ENCODE measurements at places on chromosomes 6 and 20.

DNA sequence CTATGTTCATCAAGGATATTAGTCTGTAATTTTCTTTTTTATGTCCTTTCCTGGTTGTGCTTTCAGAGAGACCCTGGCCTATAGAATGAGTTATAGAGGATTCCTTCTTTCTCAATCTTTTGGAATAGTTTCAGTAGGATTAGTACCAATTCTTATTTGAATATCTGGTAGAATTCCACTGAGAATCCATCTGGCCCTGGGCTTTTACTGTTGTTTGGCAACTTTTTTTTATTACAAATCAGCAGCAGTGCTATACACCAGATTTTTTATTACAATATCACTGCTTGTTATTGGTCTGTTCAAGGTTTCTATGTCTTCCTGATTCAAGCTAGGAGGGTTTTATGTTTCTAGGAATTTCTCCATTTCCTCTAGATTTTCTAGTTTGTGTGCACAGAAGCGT lies 50.0 kb upstream of the NRSN1 start:
- no peak for DNase-seq

DNA sequence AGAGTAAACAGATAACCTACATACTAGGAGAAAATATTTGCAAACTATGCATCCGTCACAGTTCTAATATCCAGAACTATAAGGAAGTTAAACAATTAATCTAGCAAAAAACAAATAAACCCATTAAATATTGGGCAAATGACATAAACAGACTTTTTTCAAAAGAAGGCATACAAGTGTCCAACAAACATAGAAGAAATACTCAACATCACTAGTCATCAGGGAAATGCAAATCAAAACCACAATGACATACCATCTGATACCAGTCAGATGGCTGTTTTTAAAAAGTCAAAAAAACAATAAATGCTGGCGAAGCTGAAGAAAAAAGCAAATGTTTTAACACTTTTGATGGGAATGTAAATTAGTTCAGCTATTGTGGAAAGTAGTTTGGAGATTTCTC lies 1117.7 kb upstream of the MAP3K7 start:
- DNase-seq, result no peak

DNA sequence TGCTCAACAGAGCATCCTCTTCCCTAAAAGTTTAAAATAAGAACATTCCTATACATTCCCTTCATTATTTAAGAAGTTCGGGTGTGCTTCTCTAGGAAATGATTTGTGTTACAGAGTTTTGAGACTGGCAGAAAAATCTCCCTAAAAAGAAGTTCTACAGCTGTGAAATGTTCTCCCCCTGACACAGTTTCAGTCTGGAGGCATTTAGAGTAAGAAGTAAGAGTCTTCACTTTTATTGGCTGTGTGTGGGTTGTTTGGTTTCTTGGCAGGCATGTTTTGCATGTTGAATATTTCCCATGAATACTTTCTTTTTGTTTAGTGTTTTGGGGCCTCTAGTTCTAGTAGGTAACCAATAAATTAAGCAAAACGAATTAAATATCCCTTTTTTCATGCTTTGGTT lies 195.9 kb downstream of the TENT5A start:
- DNase-seq, result no peak

DNA sequence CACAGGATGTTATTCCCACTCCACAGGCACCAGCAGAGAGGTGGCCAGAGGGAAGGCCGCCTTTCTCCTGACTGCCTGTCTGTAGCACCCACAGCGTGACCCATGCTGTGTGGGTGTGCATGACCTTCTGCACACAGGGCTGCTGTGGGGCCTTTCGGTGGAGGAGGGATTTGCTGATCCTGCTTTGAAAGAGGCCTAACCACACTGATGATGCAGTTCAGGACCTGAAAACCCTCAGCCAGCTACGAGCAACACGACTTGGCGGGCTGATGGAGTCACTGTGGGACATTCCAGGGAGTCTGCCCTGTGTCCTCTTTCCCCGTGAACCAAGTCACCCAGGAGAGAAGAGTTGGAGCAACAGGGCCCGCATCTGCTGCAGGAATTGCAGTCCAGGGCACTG lies 49.1 kb downstream of the SYTL3 start:
- DNase-seq, result no peak

DNA sequence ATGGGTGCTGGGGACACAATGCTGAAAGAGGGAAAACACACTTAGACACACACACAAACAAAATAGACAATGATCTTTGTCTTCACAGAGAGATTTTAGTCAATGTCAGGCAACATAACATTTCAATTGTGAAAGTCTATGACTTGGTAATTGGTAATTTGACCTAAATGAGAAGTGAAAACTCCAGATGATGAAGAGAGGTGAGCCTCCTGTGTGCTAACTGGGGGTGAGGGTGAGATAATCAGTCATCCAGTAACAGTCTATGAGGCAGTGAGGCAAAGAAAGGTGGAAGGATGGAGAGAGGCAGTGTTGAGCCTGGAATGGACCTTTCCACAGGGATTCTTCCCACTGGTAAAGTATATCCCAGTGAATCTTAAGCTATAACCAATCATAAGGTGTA lies 744.2 kb downstream of the MAFB start:
- no peak for DNase-seq

GRCh38 chr6:42443312-42444060 lies 8.2 kb downstream of the TRERF1 start:
- DNase-seq, result no peak

- DNase-seq, result no peak
Measured at GRCh38 chr6:108157981-108158525, 7.8 kb upstream of the NR2E1 start.

- DNase-seq, result peak; percentile 67
Measured at GRCh38 chr6:32668226-32668747, 1.8 kb upstream of the HLA-DQB1 start.

DNA sequence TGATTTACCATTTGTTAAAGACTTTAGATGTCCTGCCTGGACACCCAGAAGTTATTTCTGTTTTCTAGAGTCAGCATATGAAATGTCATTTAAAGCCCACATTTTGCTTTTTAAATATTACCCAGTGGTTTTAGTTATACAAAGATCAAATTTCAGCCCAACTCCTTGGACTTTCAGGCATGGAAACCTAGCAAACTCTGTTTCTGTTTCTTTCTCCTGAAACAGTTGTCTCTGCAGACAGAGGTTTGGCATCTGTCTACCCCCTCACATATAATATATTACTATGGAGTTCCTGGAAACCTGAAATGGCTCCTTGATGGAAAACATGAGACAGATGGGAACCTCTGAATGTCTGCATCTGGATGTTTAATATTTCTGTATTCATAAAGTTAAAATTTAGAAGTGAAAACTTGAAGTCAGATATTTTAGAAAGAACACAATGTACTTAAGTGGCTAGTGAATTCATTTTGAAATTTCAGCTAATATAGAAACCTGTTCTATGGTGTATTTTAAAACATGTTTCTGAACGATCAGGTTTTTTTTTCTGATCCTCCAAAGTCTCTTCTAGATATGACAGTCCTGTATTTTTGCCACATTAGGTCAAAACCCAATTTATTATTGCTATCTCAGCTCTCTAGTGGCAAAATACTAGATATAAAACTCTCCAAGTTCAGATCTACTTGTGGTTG lies 743.3 kb downstream of the CD109 start:
- no peak for DNase-seq

DNA sequence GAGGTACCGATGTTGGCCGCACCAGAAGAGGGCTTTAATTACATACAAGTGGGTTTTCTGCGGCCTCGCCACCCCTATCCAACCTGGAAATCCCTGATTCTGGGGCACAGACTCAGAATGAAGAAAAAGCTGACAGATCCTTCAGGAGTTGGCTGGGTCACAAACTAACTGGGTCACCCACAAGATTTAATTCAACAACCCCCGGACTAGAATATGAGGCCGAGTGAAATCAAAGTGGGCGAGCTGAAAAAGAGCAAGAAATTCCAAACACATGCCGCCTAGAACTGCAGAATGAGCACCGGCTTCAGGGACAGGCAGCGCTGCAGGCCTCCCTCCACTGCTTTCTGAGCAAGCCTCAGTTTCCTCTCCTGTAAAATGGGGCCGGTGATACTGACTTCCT lies 30.0 kb downstream of the GRM4 start:
- no peak for DNase-seq

GRCh38 chr6:34179106-34179720 lies 33.3 kb upstream of the GRM4 start:
- no peak for DNase-seq

DNA sequence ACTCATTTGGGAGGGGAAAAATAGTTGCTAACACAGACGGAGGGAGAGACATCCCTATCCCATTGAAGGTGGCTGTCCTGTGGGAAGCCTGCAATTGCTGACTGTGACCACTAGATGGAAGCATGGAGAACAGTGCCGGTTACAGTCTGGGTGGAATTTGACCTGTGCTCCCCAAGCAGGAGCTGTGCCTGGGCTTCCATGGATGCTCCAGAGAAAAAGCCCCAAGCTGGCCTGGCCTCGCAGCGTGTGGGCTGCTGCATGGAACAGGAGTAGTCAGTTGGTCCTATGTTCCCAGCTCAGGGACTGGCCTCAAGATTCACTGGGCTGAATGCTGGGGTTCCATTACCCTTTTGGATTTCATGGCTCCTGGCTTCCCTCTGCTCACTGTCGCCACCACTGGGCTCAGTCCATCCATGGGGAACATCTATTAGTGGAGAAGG lies 116.3 kb upstream of the CHD6 start:
- peak; percentile 60 for DNase-seq

DNA sequence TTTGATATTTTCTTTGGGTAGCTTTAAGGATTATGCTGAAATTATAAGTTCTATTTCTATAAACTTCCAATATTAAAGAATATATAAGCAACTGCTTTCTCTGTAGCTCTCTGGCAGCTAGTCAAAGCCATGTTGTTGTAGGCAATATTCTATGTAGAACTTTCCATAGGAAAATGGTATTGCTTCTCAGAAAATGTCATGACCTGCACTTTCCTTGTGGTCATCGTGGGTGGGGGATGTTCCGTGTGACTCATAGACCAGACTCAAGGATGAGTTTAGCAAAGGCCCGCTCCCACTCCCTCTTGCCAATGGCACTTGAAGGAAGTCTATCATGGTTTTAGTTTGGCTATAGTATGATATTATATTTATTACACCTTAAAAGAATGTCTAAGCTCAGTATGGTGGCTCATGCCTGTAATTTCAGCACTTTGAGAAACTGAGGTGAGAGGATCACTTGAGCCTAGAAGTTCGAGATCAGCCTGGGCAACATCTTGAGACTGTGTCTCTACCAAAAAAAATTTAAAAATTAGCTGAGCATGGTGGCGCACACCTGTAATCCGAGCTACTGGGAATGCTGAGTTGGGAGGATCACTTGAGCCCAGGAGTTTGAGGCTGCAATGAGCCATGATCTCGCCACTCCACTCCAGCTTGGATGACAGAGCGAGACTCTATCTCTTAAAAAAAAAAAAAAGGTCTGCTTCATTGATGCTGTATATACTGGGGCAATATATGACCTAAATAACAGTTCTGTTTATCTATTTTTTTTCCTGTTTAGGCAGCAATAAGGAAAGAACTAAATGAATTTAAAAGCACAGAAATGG lies 36.6 kb upstream of the LTV1 start:
- peak; percentile 26 for DNase-seq

DNA sequence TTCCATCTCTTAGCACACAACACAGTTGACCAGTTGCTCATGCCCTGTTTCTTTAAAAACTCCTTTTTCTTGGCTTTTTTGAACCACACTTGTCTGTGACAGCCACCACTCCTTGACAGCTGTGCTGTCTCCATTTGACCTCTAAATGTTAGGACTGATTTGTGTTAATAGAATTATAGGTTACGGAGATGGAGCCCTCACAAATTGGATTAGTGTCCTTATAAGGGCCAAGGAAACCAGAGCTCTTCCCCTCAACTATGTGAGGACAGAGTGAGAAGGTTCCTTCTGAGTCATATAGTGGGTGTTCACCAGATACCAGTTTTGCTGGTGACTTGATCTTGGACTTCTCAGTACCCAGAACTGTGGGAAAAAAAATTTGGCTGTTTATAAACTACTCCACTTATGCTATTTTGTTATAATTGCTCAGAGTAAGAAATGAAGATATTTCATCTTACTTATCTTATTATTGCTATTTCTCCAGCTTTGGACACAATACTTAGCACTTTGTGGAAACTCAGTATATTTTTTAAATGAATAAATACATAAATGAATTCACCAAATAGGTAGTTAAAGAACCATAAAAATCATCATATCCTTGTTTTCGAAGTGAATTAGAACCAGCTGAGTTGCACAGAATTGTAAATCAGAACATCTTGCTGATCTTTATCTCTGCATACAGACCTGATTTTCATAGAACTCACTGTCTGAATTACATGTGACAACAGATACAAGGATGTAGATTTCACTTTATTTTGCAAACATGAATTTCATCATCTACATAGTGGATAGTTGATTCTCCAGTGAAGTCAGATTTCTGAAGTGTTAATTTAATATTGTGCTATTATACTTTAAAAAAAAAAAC lies 598.5 kb upstream of the IRAK1BP1 start:
- no peak for DNase-seq

DNA sequence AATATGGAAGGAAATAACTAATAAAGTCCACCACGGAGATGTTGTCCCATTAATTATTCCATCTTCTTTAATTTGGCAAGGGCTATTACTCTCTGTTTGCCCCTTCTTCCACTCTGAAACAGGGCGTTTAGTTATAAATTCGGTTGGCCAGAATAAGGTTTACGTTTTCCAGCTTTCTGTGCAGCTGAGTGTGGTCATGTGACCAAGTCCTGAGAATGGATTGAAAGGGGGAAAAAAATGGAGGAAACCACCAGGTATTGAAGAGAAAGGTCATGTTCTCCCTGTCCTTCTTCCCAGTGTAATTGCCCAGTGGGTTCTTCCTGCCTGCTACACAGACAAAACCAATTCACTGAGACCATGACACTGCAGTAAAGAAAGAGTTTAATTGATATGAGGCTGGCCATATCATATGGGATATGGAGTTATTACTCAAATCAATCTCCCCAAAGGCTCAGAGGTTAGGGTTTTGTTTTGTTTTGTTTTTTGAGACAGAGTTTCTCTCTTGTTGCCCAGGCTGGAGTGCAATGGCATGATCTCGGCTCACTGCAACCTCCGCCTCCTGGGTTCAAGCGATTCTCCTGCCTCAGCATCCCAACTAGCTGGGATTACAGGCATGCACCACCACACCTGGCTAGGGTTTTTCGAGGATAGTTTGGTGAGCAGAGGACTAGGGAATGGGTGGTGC lies 14.3 kb upstream of the TBC1D22B start:
- DNase-seq, result no peak
